ENCODE measurements at places on chromosomes 7 and 10. TPM values are rescaled to one million over a fixed set of nuclear protein-coding genes. Genes with fewer than 3 reads are reported as not detected.
A peak's percentile ranks its signal among the peaks of the same experiment; 100 is the strongest.

DNA sequence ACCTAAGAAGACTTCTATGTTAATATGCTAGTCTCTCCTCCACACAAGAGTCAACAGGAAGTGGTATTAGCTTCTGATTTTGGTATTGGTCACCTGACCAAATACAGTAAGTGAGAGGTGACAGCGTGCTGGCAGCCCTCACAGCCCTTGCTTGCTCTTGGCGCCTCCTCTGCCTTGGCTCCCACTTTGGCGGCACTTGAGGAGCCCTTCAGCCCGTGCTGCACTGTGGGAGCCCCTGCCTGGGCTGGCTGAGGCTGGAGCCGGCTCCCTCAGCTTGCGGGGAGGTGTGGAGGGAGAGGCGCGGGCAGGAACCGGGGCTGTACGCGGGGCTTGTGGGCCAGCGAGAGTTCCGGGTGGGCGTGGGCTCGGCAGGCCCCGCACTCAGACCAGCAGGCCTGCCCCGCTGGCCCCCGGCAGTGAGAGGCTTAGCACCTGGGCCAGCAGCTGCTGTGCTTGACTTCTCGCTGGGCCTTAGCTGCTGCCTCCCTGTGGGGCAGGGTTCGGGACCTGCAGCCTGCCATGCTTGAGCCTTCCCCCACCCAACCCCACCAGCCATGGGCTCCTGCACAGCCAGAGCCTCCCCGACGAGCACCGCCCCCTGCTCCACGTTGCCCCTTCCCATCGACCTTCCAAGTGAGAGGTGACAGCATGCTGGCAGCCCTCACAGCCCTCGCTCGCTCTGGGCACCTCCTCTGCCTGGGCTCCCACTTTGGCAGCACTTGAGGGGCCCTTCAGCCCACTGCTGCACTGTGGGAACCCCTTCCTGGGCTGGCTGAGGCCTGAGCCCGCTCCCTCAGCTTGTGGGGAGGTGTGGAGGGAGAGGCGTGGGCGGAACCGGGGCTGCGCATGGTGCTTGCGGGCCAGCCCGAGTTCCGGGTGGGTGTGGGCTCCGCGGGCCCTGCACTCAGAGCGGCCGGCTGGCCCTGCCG, 4.2 kb upstream of the ACSL5 start:
- DNase-seq, result no peak

Gene TMEM236
- 0.18 TPM for total RNA-seq

Gene KLHDC10
- total RNA-seq, result 11.5 TPM

Gene GRM3
- total RNA-seq, result not detected

GRCh38 chr10:101487399-101487798, 100.7 kb downstream of the POLL start:
- no peak for DNase-seq

- DNase-seq, result no peak
These were observed 125.3 kb upstream of the CCDC6 start for GRCh38 chr10:60031664-60032063.

DNA sequence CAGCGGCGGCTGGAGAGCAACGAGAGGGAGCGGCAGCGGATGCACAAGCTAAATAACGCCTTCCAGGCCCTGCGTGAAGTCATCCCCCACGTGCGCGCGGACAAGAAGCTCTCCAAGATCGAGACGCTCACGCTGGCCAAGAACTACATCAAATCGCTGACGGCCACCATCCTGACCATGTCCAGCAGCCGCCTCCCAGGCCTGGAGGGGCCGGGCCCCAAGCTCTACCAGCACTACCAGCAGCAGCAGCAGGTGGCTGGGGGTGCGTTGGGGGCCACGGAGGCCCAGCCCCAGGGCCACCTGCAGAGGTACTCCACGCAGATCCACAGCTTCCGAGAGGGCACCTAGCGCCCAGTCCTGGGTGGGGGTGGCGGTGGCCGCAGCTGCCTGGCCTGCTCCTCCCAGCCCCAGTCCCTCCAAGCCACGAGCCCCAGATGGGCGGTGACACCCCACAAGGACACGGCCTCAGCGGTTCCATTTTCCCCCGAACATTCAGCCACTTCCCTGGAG, 1.3 kb downstream of the BHLHA15 start:
- DNase-seq, result no peak

Gene WNT8B
- total RNA-seq, result 0.20 TPM

- no peak for DNase-seq
These were observed 39.0 kb upstream of the SLC16A12 start for GRCh38 chr10:89574368-89574767.

GRCh38 chr10:18303851-18304801, 163.9 kb downstream of the CACNB2 start:
- no peak for DNase-seq

Gene MUC3A
- total RNA-seq, result not detected

DNA sequence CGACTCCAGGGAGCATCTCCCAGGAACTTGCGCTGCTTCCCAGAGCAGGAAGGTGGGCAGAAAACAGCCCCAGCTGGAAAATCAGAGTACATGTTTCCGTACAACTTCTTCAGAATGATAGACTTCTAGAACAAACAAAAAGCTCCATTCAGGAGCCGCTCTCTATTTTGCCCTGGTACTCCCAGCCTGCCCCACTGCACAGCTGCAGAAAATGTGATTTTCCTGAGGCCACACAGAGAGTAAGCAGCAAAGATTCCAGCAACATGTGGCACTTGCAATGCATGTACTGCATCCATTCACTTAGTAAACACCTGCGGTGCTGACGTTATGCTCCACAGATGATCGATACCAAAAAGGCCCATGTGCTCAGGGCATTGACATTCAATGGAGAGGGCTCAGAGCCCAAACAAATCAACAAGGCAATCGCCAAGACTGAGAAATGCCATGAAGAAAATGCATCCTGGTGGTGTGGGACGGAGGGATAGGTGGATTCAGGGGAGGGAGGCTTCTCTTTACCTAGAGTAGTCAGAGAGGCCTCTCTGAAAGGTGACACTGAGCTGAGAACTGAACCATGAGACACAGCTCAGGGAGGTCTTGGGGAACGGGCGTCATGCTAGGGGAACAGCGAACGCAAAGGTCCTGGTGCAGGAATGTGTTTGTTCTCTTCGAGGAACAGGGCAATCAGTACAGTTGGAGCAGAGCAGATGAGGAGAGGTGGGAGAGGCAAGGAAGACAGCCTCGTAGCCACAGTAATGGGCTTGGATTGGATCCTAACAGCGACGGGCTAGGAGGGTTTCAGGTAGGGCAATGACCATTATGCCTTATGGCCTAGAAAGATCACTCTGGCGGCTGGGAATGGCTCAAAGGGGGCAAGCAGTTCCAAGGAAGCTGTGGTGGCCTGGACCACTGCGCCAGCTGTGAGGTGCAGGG, 35.3 kb upstream of the DUSP5 start:
- DNase-seq, result no peak

Gene PPP1R3A
- total RNA-seq, result not detected

Gene TRIL
- total RNA-seq, result 0.10 TPM

GRCh38 chr10:44992070-44992731, 8.5 kb upstream of the ZNF22 start:
- peak; percentile 0 for DNase-seq

GRCh38 chr7:116583653-116584052, 58.8 kb downstream of the CAV1 start:
- no peak for DNase-seq

- no peak for DNase-seq
These were observed 30.0 kb downstream of the STEAP4 start for GRCh38 chr7:88276605-88277153.

DNA sequence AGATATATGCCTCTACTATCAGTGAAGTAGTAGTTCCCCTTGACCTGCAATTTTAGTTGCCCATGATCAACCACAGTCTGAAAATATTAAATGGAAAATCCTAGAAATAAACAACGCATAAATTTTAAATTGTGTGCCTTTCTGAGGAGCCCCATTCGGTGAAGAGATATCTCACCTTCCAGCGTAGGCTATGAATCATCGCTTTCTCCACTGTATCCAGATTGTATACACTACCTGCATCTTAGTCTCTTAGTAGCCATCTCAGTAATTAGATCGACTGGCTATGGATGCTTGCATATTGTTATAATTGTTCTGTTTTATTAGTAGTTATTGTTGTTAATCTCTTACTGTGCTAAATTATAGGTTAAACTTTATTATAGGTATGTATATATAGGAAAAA, 151.3 kb downstream of the LRRC4 start:
- no peak for DNase-seq

DNA sequence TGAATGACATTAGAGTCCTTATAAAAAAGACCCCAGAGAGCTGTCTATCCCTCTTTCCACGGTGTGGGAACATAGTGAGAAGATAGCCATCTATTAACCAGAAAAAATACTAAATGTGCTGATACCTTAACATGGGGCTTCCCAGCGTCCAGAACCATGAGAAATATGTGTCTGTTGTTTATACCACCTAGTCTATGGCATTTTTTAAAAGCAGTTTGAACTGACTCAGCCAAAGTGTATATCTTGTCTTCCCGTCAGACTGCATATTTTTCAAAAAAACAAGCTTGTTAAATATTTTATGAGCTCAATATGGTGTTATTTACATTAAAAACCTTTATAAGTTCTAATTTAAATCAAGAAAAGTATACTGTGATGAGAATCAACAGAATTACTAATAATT, 255.3 kb downstream of the HGF start:
- no peak for DNase-seq

Gene SHH
- not detected for total RNA-seq

DNA sequence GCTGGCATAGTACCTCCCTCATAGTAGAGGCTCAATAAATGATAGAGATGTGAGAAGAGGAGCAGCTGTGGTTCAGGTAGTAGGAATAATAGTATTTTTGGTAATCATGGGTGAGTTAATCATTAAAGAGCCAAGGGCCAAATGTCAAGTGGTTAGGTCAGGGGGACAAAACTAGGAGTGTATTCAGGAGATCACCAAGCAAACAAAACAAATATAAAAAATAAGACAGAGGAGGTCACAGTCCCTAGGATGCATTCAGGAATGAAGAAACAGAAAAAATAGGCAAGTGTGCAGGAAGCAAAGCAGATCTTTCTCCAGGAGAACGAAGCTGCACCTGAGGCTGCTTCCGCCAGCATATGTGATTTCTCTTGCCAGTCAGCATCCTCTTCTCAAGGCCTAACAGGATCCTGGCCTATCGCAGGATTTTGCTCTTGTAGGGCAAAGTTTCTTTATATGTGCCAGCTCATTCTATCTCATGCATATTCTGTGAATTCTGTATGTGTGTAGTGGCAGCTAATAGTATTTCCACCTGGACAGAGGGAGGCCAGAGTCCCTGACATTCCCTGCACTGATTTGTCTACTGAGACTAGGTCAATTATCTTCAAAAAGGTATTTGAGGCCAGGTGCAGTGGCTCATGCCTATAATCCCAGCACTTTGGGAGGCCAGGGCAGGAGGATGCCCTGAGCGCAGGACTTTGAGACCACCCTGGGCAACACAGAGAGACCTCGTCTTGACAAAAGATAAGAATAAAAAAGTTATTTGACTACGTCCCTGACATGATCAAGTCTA, 82.7 kb downstream of the AKR1D1 start:
- no peak for DNase-seq

Gene ASB13
- 0.41 TPM for total RNA-seq

DNA sequence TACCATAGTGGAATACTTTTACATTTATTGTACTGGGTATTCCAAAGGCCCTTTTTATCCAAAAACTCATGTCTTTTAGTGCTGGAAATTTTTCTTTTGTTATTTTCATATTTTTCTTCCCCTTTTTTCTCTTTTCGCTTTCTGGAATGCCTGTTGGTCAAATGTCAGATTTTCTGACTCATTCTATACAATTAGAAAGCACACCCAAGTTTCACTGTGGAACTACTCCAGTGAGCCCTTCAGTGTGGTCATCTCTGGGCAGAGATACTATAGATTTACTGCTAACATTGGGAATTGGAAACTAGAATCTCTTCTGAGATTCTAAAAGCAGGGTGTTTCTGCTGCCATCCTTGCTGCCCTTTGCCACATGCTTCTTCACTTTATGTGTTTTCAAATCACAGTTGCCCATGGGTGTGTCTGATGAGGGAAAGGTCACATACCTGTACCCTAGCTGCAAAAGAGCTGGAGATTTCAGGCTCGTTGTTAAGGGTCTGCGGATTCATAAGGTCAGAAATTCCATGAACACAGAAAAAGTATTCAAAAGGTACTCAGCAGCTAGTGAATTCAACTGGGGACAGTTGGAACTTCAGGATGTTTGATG, 5.6 kb upstream of the WASL start:
- no peak for DNase-seq

DNA sequence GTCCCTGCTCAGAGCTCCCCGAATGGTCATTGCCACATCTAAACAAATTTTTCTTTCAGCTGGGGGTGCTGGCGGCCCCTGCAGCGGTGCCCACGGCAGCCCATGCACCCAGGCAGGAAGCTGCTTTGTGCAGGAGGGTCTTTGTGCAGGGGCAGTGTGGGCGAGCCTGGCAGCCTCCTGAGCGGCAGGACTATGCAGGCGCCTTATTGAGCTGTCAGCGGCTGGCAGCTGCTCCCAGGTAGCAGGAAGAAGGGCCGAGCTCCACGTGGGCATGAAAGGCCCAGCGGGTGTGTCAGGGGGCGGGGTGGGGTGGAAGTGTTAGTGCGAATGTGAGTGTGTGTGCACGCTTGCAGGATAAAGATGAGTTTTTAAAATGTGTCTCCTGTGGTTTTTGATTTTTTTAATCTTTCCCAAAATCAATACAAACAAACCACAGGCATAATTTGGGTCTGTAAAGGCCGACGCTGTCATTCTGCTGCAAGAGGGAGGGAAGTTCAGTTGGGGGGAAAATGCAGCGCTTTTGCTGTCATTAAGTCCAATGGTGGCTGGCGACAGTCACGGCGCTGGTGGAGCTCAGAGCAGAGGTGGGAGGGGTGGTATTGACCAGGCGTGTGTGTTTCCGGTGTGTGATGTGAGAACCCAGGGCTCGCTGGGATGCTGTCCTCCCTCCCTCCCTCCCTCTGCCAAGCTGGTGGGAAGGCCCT, 83.9 kb downstream of the LHPP start:
- DNase-seq, result no peak

- no peak for DNase-seq
These were observed 153.3 kb downstream of the STK31 start for GRCh38 chr7:23863209-23863787.

DNA sequence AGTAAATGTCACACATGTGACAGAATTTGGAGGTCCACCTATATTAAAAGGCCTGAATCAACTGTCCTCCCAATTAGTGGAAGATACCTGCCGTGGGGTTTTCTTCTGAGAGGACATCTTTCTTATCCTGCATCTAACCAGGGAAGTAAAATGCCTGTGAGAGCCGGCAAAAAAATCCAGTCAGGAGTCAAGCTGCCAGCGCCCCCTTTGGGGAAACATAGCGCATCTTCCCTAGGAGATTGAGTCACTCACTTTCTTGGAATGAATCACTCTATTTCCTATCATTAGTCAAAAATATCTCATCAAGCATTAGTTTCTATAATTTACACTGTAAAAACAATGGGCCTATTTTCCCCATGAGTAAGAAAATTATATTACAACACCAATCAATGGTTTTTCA, 66.4 kb upstream of the ANK3 start:
- no peak for DNase-seq

Data from activated naive CD4-positive, alpha-beta T cell treated with anti-CD3 and anti-CD28 coated beads, Interleukin-2, amount 50 U/mL, for 72 hours (primary cell).